ENCODE measurements at places on chromosomes 4 and X.

- no peak for DNase-seq
These were observed 61.9 kb upstream of the DAPP1 start for GRCh38 chr4:99754756-99755155.

- DNase-seq = no peak
These were observed 15.8 kb upstream of the DHRSX start for GRCh38 chrX:2516623-2517022.

GRCh38 chr4:183801457-183802165 is 103.5 kb upstream of the STOX2 start:
- DNase-seq = no peak

- DNase-seq = no peak
These were observed 86.0 kb downstream of the RTL5 start for GRCh38 chrX:72045552-72046277.

GRCh38 chr4:184427687-184428086 is 46.7 kb downstream of the IRF2 start:
- no peak for DNase-seq

DNA sequence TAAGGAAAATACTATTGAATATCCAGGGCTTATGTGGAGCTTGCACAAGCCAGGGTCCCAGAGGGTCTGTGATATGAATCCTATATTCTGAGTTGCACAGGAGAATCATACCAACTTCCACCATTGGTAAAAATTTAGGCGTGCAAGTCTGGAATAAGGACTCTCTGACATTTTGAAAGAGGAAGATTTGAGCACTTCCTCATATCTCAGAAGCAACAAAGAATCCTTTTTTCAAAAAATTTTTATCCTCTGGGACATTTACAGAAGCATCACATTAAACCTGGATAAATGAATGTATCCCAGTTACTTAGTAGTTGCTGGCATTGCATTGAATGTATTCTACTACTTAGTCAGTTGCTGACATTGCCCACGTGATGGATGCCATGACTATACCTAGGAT is 24.2 kb upstream of the CAMK2D start:
- no peak for DNase-seq

- no peak for DNase-seq
These were observed 170.8 kb downstream of the ZNF674 start for GRCh38 chrX:46374371-46374770.

GRCh38 chr4:20617678-20618396 is 82.4 kb upstream of the PACRGL start:
- no peak for DNase-seq

GRCh38 chr4:85607624-85608023 is 132.7 kb downstream of the ARHGAP24 start:
- no peak for DNase-seq

DNA sequence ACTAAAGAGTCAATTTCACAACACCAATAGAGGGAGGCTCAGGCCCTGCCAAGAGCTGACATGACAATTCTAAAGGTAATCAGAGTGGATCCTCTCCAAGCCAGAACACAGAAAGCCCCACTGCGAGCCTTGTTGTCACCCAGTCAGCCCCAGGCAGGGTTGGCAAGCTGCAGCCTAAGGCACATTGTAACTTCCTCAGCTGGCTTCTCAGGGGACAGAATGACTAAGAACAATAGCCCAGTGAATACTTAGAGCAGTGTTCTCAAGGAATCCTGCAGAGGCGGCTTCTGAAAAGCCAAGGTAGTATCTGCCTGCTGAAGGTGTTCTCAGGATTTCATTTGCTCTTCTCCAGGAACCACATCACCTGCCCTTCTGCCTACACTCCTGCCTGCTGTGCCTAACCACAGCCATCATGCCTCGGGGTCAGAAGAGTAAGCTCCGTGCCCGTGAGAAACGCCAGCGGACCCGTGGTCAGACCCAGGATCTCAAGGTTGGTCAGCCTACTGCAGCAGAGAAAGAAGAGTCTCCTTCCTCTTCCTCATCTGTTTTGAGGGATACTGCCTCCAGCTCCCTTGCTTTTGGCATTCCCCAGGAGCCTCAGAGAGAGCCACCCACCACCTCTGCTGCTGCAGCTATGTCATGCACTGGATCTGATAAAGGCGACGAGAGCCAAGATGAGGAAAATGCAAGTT is at the start of gene MAGEB4:
Gene MAGEB4, plus strand, starts transcription at position 277 of the 692 bp plus-strand sequence. Its CDS starts 136 bp downstream, at position 413.
- DNase-seq = no peak

GRCh38 chrX:33589316-33589715 is 378.0 kb upstream of the DMD start:
- no peak for DNase-seq

GRCh38 chrX:12911122-12911470 is 4.7 kb downstream of the TLR8 start:
- no peak for DNase-seq

- DNase-seq = no peak
These were observed 30.0 kb downstream of the C4orf50 start for GRCh38 chr4:5988086-5988845.

- DNase-seq = no peak
These were observed 615.0 kb downstream of the FAM133A start for GRCh38 chrX:94288972-94289371.

GRCh38 chr4:95693594-95693993 is 144.8 kb upstream of the UNC5C start:
- DNase-seq = no peak

GRCh38 chr4:69748173-69748572 is 12.2 kb downstream of the SULT1B1 start:
- DNase-seq = no peak

DNA sequence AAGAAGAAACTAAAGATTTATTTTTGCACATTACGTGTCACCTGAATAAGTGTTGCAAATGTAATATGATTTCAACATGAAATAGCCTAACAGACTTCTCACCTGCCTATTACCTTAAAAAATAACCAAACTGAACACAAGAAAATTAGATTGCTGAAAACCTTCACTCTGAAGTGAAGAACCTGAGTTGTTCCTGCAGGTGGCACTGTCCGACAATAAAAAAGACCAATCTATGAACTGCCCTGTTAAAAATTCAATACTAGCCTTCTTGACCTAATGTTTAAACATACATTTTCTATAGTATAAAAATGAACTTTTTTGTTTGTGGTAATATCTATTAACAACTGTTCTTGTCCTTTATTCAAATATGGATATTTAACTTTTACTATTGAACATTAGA is 69.2 kb upstream of the PNPLA4 start:
- no peak for DNase-seq

DNA sequence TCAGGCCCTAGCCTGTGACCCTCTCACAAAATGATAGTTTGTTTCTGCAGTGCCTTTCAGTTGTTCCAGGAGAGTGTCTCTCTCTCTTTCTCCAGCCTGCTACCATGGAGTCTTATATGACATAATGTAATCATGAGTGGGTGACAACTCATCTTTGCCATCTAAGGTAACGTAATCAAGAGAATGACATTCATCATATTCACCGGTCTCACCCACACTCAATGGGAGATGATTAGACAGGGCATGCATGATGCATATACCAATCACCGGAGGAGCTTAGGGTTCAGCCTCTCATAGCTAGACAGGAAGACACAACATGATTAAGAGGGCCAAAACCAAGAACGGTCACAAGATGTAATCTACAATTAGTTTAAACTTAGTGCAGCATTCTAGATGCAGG is 97.1 kb upstream of the FAM9B start:
- DNase-seq = no peak

GRCh38 chrX:152817078-152817764 is 13.3 kb downstream of the CETN2 start:
- no peak for DNase-seq

GRCh38 chrX:110992611-110993010 is 103.4 kb upstream of the PAK3 start:
- DNase-seq = no peak

DNA sequence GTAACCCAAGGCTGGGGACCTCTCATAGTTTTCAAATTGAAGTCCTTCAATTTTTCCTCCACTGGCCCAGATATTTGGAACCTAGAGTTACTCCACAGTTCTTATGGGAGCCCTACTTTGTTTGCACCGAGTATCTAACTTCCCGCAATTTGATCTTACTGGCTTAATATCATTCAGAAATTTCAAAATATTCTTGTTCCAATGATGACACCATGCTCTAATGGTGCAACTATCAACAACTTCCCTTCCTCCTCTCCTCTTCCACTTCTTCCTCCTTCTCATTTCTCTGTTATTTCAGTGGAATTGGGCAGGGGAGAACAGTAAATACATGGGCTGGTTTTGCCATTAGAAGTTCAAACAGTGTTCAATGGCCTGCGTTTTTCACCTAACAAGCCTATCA is 20.2 kb downstream of the PDCL2 start:
- no peak for DNase-seq

DNA sequence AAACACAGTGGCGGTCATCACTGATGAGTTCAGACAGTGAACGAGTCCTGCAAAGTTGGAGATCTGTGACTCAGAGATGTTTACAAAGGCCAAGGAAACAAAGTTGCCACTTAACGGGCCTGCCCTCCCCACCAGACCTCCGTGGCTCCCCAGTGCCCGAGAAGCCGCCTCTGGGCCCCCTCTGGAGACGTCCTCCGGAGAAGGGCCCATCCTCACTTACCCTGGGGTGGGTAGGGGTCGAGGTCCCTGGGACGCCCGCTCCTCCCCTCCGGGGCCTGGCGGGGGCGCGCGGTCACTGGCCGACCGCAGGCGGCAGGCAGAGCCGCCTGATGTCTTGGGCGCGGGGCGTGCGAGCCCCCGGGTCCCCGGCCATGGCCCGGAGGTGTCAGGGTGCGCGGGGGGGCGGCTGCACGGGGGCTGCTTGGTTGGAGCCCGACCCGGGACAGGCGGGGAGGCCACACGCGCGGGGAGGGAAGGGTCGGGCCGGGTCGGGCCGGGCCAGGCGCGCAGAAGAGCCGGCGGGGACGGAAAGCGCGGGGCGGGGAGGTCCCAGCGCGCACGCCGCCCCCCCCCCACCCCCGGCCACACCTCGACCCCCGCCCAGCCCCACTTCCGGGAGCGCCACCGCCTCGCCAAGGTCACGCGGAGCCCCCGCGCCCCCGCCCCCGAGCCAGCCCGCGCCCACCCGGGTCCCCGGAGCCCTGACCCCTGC is 529 bp downstream of the DHRSX start:
- no peak for DNase-seq
